ENCODE measurements at places on chromosomes 16 and 17.
A peak's percentile ranks its signal among the peaks of the same experiment; 100 is the strongest.

- ATAC-seq, result no peak
Observed at GRCh38 chr16:88543230-88543813, 26.9 kb upstream of the ZC3H18 start.

- ATAC-seq, result peak; percentile 99
Observed at GRCh38 chr16:30166202-30166902, 17.1 kb upstream of the CORO1A start.

- ATAC-seq, result peak; percentile 82
Observed at GRCh38 chr17:58200024-58200633, 7.6 kb downstream of the EPX start.

GRCh38 chr16:84868829-84869472 is 49.2 kb downstream of the CRISPLD2 start:
- ATAC-seq, result no peak

DNA sequence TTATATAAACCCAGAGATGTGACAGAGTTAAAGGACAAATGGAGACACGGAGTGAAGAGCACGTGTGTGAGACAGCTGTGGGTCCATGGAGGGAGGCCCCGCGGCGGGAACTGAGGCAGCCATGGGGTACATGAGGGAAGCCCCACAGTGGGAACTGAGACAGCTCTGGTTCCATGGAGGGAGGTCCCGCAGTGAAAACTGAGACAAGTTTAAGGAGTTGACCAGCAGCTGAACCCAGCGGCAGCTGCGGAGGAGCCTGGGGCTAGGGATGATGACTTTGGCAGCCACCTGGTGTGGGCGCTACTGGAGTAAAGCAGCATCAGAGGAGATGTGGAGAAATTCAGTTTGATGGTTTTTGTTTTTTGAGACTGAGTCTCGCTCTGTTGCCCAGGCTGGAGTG is 185.1 kb downstream of the RPTOR start:
- ATAC-seq, result no peak

DNA sequence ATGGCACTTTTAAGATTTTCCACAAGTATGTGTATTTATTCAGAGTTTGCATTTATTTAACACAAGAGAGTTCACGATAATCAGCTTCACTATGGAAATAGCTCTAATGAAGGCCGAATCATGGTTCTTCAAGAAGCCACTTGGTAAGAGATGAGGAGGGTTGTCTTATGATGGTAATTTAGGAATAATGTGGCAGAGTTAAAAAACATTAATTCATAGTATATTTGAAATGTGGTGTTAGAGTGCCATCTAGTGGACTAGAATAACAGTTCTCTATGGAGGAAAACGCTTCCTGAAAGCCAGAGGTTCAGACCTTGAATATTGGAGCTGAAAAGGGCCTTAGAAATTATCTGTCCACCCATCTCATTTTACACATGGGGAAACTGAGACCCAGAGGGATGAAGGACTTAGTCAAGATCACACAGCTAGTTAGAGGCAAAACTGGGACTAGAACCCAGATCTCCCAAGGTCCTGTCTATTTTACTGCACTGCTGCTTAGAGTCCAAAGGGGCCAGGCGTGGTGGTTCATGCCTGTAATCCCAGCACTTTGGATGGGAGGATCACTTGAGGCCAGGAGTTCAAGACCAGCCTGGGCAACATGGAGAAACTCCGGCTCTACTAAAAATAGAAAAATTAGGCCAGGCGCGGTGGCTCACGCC is 33.8 kb upstream of the KPNB1 start:
- ATAC-seq, result no peak

DNA sequence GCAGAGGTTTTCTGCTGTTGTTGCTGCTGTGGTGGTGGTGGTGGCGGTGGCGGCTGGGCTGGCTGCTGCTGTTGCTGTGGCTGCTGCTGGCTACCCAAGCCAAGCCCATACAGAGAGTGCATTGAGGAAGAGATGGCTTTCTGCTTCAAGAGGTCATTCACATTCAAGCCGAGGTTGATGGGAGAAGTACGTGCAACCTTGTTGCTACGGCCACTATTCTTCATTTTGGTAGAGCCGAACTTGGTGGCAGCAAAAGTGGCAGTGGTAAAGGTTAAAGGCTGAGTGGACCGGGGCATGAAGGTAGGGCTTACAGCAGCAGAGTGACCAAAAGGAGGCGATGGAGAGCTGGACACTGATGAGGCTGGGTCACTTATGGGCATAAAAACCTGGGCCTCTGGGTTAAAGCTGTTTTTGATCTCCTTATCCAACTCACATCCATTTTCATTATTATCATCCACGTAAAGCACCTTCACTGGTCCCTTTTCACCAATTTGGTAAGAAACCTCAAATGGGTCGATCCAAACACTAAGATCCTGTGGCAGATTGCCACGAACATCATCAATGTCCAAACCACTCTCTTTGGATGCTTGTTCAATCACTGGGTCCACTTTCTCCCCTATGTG is 2.8 kb downstream of the TOB1 start:
- ATAC-seq, result no peak

DNA sequence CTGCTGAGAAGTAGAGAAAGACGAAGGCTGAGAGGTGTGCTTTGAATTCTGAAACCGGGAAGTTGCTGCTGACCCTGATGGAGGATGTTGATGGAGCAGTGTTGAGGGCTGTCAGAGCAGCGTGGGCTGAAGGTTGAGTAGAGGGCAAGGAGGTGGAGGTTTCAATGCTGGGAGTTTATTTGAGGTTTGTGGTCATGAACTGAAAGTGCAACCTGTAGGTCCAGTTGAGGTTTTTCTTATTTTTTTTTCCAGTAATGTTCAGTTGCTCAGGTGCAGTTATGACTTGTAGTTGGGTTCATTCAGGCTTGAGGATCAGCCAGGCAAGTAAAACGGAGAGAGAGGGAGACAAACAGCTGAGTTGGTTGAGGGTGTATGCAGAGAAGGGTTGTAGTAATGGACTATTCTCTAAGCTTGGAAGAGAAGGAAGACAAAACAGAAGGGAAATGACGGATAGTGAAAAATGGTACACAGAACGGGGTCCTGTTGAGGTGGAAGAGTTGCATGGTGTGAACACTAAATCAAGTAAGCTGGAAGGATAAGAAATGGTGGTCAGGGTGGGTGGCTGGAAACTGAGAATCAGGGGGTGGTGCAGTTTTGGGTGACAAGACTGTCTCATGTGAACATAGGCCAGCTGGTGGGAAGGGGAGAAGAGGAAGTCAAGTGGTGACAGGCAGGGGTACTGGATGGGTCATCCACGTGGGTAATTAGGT is 8.7 kb upstream of the UBE2G1 start:
- ATAC-seq, result peak; percentile 95

- ATAC-seq, result no peak
Observed at GRCh38 chr16:25041471-25041870, 26.3 kb upstream of the ARHGAP17 start.

GRCh38 chr16:19517424-19518089 is 4.3 kb downstream of the GDE1 start:
- no peak for ATAC-seq

GRCh38 chr17:65022751-65023700 is 33.5 kb downstream of the GNA13 start:
- peak; percentile 91 for ATAC-seq

DNA sequence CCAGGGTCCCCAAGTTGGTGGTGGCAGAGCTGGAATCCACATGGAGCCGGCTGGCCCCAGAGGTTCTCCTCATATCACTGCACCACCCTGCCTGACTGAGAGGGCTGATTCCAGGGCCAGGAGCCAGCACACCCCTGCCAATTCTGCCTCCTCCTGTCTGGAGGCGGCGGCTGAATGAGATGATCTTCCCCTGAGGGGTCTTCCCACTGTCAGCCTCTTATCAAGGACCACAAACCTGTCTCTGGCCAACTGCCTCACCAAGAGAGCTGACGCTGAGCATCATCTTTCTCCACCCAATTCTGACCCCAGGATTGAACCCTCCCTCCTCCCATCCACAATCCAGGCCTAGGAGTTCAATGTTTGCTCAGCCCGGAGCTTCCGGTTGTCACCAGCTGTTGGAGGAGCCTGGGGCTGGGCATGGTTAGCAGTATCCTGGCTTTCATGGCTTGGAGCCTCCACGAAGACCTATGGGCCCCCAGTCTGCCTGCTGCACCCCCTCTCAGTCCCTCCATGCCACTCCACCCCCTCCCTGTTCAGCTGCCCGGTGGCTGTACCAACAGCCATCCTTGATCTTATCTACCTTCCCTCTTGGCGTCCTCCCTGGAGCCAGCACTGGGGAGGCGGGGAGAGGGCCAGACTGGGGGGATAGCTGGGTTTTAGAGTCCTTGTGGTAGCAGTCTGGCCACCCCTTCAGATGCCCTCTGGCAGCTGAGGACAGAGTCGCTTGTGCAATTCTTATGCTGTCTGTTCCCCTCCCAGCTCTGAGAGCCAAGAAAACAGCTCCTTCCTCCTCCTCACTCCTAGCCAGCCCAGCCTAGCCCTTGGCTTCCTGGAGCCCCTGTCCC is 25.6 kb downstream of the ABCC3 start:
- no peak for ATAC-seq

- ATAC-seq, result peak; percentile 90
Observed at GRCh38 chr16:31108035-31108793, at the start of gene BCKDK. TSS of gene BCKDK (plus strand) at chr16:31108386. CDS start at chr16:31109224, 838 bp downstream.

DNA sequence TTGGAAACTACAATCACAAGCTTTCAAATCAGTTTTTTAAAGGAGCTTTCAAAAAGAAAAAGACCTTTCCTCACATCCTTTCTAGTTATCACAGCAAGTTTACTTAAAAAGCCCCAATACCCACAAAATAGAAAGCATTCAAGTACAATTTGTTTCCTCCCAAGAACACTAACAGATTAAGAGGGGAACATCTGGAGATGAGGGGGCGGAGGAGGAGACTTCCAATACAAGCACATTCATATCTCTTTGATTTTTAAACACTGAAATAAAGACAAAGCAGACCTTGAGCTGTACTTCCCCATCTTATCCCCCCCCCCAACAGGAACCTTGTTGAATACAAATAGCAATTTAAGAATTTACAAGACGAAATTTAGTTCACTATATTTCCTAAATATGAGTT is 2.0 kb downstream of the YWHAE start:
- ATAC-seq, result no peak

- ATAC-seq, result no peak
Observed at GRCh38 chr17:41393294-41393693, 4.1 kb downstream of the KRT31 start.

- no peak for ATAC-seq
Observed at GRCh38 chr16:67986949-67987348, 6.7 kb upstream of the DPEP3 start.

DNA sequence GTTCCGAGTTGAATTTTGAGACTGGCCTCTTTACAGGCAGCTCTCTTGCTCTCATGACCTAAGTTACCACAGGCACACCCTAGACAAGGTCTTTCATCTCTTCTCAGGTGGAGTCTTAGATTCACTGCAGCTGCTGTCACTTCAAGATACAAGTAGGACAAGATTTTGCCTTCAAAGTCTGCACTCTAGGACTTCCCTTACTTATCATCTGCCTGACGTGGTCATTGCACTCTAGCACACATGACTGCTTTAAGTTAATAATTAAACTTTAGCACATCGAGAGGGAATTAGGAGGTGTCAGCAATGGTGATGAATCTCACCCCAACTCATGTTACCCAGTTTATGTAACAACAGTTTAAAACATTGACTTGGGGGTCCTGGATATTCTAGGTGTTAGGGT is 25.6 kb downstream of the RNF135 start:
- ATAC-seq, result no peak

GRCh38 chr17:16442141-16442540 is 26.8 kb downstream of the TRPV2 start:
- ATAC-seq, result no peak

DNA sequence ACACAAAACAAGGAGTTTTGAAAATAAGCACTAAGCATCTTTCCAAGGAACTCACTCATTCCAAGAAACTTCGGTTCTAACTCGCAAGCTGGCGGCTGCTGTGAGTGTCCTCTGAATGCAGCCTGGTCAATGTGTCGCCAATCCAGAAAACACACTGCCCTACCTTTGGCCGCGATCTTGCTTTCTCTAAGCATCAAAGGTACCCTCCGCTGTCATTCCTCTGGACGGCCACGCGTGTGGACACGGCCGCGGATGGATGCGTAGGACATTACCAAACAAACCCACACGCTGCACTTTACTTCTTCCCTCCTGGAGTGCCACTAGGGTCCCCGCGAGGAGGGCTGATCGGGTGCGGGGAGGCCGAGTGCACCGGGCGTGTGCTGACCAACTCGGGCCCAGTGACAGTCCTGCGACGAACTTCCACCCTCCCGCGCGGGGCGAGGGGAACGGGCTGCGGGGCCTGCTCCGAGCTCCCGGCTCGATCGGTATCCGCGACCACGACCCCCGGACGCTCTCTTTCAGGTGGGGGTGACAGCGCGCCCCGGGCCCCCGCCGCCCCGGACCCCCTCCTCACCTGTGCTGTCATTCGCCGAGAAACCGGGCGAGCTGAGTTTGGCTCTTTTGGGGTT is 1.1 kb downstream of the CREBBP start:
- peak; percentile 1 for ATAC-seq

- no peak for ATAC-seq
Observed at GRCh38 chr16:68357923-68358322, 47.1 kb downstream of the PRMT7 start.

- peak; percentile 93 for ATAC-seq
Observed at GRCh38 chr17:61927208-61928100, at the start of gene INTS2. TSS of gene INTS2 (minus strand) at chr17:61927982. CDS start at chr17:61926644, 1,338 bp downstream.

DNA sequence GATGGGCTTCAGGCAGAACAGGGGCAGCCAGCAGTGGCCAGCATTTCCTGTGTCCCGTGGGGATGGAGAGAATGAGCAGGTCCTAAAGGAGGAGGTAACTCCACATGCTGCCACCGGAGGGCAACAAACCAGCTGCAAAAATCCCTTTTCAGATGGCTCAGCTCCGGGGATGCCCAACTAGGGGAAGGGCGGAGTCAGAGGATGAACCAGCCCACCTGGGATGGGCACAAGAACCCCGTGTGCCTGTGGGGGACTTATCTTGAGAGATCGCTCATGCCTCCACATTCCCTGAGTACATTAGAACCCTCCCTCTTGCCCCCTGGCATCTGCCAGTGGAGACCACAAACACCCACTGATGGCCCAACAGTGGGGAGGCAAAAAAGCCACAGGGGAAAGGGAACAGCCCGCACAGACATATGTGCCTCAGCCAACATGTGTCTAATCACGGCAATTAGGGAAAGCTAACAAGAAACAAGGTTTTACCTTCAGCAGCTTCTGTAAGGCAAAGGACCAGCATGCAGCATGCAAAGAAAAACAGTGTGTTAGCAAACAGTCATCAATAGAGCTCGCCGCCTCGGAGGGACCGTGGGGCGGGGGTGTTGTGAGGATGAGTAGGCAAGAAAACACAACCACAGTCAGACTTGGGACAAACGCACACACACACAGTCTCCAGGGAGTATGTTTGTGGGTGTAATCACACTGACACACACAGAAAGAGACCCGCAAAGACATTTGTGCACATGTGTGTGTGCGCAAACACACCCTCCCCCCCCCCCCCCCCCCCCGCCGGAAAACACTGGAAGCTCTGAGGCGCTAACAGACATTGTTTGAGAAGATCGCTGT is 64.0 kb downstream of the MYO18A start:
- peak; percentile 47 for ATAC-seq

DNA sequence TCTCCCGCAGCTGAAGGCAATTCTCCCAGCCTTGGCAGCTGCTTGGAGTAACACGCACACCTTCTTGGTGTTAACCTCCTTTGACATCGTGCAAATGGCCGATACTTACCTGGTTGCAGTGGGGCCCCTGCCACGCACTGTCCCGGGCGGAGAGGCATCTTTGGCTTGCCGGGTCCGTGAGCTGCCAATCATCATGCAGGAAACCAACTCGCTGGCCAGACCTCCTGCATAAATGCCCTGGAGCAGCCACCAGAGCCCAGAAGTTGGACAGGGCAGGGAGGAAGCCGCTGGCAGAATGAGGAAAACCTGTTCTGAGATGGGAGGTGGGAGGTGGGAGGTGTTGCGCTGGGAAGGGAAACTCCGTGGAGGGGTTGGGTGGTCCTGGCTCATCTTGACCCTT is 41.7 kb upstream of the CREBBP start:
- no peak for ATAC-seq

GRCh38 chr17:31488982-31489294 is 97.5 kb downstream of the RAB11FIP4 start:
- ATAC-seq, result no peak
